Sigmoid colon (tissue), 7 donors: ENCODE measurements at places on chromosomes 5 and 9. TPM values are rescaled to one million over a fixed set of nuclear protein-coding genes. Genes with fewer than 3 reads are reported as not detected.

Gene ANGPTL2
- 50.5 TPM for total RNA-seq

- H3K27ac ChIP-seq: no peak overlapping the region
- H3K27me3 ChIP-seq: no peaks in the 10 kb centered on the region
- no peak overlapping the region for H3K4me3 ChIP-seq
- peak; percentile 12 for DNase-seq
- H3K36me3 ChIP-seq: no peaks in the 10 kb centered on the region
These were observed 12.5 kb downstream of the RGS3 start for GRCh38 chr9:113475992-113476391.

GRCh38 chr5:91864962-91865361, 481.8 kb upstream of the ARRDC3 start:
- H3K27ac ChIP-seq: no peak overlapping the region
- DNase-seq: no peak
- H3K4me1 ChIP-seq: no peaks in the 10 kb centered on the region
- H3K27me3 ChIP-seq: no peaks in the 10 kb centered on the region
- no peaks in the 10 kb centered on the region for H3K36me3 ChIP-seq

- H3K27me3 ChIP-seq: no peaks in the 10 kb centered on the region
- H3K4me1 ChIP-seq: peaks cover 38% of the 10 kb centered on the region
- H3K36me3 ChIP-seq: no peaks in the 10 kb centered on the region
These were observed 138.4 kb upstream of the ABCA1 start for GRCh38 chr9:105066275-105066865.

GRCh38 chr5:95873351-95873750, 50.8 kb upstream of the GLRX start:
- no peak for DNase-seq
- no peak overlapping the region for H3K4me3 ChIP-seq
- no peaks in the 10 kb centered on the region for H3K27me3 ChIP-seq
- no peaks in the 10 kb centered on the region for H3K4me1 ChIP-seq
- H3K36me3 ChIP-seq: no peaks in the 10 kb centered on the region

DNA sequence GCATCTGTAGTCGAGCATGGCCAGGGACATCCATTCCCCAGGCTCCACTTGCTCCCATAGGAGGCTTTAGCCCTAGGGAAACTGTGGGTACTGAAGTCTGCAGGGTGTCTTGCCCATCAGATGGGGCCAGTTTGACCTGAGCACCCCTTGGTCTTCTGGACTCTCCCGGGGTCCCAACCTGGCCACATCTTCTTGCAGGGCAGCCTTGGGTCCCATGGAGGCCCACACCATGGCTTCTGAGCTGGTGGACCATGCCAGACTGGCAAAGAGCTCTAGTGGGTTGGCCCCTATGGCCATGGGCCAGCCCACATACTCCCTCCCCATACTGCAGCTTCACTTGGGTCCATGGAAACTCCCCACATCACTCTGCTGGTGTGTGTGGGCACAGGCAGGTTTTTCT, 154.4 kb upstream of the PRLR start:
- no peaks in the 10 kb centered on the region for H3K27me3 ChIP-seq
- no peaks in the 10 kb centered on the region for H3K4me1 ChIP-seq
- no peaks in the 10 kb centered on the region for H3K36me3 ChIP-seq
- H3K27ac ChIP-seq: no peak overlapping the region
- no peak overlapping the region for H3K4me3 ChIP-seq

DNA sequence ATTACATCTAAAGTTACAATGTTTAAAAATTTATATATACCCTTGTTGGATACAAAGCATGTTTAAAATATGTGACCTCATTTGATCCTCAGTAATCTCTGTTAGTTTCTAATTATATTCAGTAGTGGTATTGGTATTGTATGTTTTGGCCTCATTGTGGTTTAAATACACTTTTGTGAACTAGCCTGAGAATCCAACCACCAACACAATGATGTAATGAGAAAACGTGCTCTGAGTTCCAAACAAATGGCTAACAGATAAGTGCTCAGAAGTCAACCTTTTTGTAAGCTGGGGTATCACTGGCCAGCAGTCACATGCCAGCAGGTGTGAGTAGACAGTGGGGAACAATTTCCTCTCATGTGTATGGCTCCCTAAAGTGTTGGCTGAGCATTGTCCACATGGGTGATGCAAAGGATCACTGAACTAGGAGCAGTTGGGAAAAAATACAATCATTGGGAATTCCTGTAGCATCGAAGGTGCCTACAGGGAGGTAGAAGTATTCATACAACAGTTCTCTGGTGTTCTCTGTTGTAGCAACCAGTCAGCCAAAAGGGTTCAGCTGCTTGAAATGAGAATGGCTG, 56.1 kb downstream of the DOCK8 start:
- no peaks in the 10 kb centered on the region for H3K4me1 ChIP-seq
- no peak for DNase-seq
- no peak overlapping the region for H3K4me3 ChIP-seq
- H3K27ac ChIP-seq: no peak overlapping the region

- no peaks in the 10 kb centered on the region for H3K36me3 ChIP-seq
- no peak overlapping the region for H3K4me3 ChIP-seq
- H3K27ac ChIP-seq: no peak overlapping the region
- H3K27me3 ChIP-seq: peaks cover 3% of the 10 kb centered on the region
- no peaks in the 10 kb centered on the region for H3K4me1 ChIP-seq
These were observed 102.8 kb upstream of the DAP start for GRCh38 chr5:10863763-10864383.

DNA sequence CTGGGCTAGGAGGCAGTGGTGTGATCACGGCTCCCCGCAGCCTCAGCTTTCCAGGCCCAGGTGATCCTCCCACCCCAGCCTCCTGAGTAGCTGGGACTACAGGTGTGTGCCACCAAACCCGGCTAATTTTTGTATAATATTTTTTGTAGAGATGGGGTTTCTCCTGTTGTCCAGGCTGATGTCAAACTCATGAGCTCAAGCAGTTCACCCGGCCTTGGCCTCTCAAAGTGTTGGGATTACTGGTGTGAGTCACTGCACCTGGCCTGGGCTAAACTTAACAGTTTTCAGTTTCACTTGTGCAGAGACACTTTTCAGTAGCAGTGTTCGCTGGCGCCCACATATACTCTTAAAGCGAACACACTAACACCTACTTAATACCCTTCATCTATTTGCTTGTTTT, 205.6 kb upstream of the ZNF608 start:
- H3K36me3 ChIP-seq: no peaks in the 10 kb centered on the region
- no peak overlapping the region for H3K27ac ChIP-seq

- no peaks in the 10 kb centered on the region for H3K27me3 ChIP-seq
- H3K27ac ChIP-seq: no peak overlapping the region
- no peaks in the 10 kb centered on the region for H3K4me1 ChIP-seq
- no peaks in the 10 kb centered on the region for H3K36me3 ChIP-seq
- no peak overlapping the region for H3K4me3 ChIP-seq
These were observed 271.3 kb downstream of the KIAA0825 start for GRCh38 chr5:94347130-94347529.

Gene RNF183
- total RNA-seq: not detected

Gene FGD3
- total RNA-seq: 5.3 TPM

GRCh38 chr9:29322240-29322639, 1749.0 kb upstream of the C9orf72 start:
- no peaks in the 10 kb centered on the region for H3K27me3 ChIP-seq
- H3K4me3 ChIP-seq: no peak overlapping the region
- no peaks in the 10 kb centered on the region for H3K4me1 ChIP-seq
- H3K36me3 ChIP-seq: no peaks in the 10 kb centered on the region
- H3K27ac ChIP-seq: no peak overlapping the region
- DNase-seq: no peak
